Activated effector memory CD4-positive, alpha-beta T cell treated with Interleukin-2 at 50 U/mL for 16 hours (primary cell): ENCODE measurements at places on chromosomes 5 and 9.

- DNase-seq, result no peak
These were observed 80.1 kb downstream of the TRIM32 start for GRCh38 chr9:116767219-116767618.

DNA sequence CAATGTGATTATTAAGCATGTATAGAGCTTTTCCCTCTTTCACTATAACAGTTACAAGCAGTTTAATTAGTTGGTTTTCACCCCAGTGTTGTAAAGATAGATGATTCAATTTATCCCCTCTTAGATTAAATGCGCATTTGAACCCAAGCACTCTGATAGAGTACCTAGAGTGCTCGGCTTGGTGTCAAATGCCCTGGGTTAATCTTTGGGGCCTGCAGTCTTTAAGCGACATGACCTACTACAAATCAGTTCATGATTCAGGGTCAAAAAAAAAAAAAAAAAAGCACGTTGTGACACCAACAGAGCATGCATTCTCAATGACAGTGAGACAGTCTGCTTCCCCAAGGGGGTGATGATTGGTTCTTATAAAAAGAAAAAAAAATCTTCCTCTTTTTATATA lies 375.3 kb downstream of the BRINP1 start:
- DNase-seq, result no peak

DNA sequence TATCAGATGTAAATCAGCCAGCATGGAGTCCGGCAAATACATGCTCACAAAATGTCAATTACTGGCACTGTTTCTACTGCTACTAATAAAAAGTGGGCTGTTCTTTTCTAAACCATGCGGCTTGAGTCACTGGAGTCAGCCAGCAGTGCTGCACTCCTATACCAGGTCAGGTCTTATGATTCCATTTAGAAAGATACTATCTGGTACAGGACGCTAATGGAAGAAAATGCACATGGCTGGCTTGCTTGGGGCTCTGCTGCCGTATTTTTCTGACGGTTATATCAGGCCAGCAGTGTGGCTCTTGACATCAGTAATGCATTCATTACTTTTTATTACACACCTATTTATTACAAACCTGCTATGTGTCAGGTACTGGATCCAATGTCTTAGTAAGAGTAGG lies 74.3 kb downstream of the NDFIP1 start:
- DNase-seq, result no peak

DNA sequence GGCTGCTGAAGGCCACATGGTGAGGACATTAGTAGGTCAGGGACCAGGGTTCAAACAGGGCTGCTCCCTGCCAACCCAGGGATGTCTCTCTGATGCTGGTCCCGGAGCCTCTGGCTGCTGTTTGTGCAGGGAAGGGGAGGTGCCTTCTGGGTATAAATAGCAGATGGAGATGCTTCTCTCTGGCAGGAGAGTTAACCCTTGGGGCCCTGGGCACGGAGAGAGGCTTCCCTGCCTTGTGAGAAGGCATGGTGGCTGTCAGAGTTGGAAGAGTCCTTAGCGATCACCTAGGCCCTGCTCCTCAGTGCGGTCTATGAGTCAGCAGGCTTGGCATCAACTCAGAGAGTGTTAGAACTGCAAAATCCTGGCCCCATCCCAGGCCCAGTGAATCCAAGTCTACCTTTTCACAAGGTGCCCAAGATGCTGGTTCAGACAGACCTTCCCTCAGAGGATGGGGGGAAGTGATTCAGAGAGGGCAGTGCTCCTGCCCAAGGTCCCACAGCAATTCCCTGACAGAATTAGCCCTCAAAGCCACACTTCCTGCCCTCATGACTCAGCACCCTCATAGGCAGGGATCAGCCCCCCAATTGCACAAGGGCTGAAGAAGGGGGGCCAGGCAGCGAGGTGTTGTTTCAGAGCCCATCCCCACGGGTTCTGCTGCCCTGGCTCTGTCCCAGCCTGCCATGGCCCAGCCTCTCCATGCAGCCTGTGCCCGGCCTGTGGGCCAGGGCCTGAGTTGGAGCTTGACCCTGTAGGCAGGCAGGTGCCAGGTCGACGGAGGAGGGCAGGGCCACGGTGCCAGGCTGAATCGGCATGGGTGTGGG lies 25.6 kb downstream of the CAMK2A start:
- DNase-seq, result no peak

DNA sequence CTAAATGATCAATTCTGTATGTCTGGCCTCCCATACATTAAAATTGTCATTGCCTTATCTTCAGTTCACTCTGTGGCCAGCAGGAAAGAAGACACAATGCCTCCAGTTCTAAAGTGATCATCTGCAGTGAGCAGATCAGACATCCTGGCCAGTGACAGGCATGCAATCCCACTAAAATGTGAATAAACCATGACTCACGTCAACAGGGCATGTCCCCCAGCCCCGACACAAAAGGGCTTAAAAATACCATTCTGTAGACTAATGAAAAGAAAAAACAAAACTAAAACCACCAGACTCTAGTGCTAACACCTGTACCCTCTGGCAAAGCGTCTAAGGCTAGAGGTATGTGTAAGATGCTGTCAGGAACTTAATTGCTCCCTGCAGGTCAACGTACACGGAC lies 38.5 kb downstream of the DDX31 start:
- DNase-seq, result no peak

- DNase-seq, result no peak
These were observed 7.0 kb downstream of the ADGRD2 start for GRCh38 chr9:124457079-124457886.

- DNase-seq, result no peak
These were observed 43.1 kb upstream of the ANKDD1B start for GRCh38 chr5:75568202-75568601.
